ENCODE measurements at places on chromosomes 7 and 10.

DNA sequence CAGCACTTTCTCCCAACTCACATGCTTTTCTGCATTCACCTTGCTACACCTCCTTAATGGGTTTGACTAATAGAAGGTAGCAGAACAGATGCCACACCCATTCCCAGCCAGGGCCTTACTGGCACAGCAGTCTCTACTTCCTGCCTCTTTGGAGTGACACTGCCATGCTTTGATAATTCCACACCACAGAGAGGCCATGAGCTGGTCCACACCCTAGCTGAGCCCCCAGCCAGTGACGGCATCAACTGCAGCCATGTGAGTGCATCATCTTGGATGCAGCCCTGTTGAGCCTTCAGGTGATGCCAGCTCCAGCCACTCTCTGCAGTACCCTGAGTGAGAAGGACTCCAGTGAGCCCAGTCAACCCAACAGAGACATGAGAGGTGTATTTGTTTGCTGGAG lies 27.5 kb upstream of the EZH2 start:
- no peak for DNase-seq

DNA sequence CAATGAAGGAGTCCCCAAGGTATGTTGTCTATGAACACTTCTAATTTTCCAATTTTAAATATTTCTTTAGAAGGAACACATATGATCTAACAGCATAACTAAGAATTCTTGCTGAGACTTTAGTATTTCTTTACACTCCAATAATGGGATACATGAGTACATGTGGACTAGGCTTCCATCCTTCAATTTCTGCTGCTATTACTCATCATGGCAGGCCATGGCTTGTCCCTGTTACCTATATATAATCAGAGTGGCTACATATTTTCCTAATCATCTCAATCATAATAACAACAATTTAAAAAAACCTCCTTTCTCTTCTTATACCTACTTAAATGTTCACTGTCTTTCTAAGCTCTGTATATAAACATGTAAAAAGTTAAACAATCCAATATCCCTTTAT lies 60.3 kb upstream of the TAC1 start:
- DNase-seq: no peak

- DNase-seq: no peak
These were observed 23.6 kb upstream of the VPS41 start for GRCh38 chr7:38932509-38933168.

GRCh38 chr7:101342892-101343291 lies 19.8 kb upstream of the COL26A1 start:
- DNase-seq: no peak

DNA sequence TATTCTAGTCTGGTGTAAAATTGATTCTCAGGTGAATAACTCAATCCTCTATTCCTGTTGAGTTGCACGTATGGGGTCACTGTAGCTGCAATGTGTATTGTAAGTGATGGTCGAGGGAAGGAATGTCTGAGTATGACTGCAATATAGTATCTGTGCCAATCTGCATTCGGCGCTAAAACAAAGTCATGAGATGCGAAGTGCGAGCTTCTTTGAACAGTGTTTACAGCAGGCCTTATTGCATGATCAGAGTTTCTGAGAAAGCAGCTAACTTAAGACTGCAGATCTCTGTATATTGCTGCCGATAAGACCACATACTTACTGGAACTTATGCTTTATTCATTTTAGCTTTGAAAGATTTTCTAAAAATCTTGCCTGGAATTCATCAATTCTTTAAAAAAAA lies 341.7 kb upstream of the BMPER start:
- no peak for DNase-seq

GRCh38 chr10:14605231-14605925 lies 169.3 kb downstream of the FAM107B start:
- DNase-seq: no peak

- DNase-seq: no peak
These were observed 39.3 kb upstream of the GGCT start for GRCh38 chr7:30543813-30544525.

DNA sequence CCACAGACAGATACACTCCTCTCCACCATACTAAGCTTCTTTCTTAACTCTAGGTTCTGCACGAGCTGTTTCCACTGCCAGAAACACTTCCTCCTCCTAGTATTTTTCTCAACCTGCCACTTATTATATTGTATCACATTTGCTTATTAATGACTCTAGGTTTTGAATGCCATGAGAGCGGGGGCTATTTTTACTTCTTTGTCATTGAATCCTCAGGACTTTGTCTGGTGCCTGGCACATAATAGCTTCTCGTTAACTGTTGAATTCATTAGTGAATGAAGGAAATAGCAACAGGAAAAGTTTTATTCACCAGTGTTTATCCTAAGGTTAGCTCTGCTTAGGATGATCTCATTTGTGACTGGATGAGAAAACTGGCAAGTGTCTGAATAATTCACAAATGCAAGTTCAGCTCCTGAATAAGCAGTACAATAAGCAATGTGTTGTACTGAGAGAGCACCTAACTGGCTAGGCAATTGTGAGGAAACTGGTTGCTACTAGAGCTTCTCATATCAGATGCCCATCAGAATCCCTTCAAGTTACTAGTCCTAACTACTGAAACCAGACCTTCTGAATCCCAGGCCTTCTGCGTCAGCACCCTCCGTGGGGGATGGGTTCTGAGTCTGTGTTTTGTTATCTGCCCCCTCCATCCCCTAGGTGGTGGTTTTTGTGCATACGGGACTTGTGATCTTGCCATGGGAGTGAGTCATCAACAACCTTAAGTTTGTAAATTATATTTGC lies 92.7 kb downstream of the LSMEM1 start:
- no peak for DNase-seq

DNA sequence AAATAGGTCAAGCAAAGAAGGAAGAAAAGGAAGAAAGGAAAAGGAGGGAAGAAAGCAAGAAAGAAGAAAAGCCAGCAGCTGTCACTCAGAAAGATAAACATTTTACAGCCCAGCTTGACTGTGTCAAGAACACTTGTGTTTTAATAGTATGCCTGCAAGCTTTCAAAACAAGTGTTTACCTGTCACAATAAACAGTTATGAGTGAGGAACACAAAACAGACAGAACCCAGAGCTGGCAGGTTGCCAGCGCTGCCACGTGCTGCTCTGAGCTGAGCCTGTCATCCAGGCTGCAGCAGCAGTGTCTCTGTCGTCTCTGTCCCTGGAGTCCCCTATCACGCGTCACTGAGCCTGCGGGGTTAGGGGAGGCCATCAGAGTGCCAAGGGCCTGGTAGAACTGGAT lies 827.6 kb upstream of the AUTS2 start:
- DNase-seq: no peak

GRCh38 chr7:134419875-134420274 lies 39.0 kb downstream of the AKR1B1 start:
- DNase-seq: no peak

- no peak for DNase-seq
These were observed 7.3 kb downstream of the SLC25A13 start for GRCh38 chr7:96314402-96315124.
